ENCODE measurements at places on chromosomes 11 and 22. TPM values are rescaled to one million over a fixed set of nuclear protein-coding genes. Genes with fewer than 3 reads are reported as not detected.

IRAG1 gene
- total RNA-seq, result 17.0 TPM

- H3K4me1 ChIP-seq, result no peaks in the 10 kb centered on the region
- H3K36me3 ChIP-seq, result no peaks in the 10 kb centered on the region
These were observed 965 bp upstream of the PAMR1 start for GRCh38 chr11:35526370-35526792.

DNA sequence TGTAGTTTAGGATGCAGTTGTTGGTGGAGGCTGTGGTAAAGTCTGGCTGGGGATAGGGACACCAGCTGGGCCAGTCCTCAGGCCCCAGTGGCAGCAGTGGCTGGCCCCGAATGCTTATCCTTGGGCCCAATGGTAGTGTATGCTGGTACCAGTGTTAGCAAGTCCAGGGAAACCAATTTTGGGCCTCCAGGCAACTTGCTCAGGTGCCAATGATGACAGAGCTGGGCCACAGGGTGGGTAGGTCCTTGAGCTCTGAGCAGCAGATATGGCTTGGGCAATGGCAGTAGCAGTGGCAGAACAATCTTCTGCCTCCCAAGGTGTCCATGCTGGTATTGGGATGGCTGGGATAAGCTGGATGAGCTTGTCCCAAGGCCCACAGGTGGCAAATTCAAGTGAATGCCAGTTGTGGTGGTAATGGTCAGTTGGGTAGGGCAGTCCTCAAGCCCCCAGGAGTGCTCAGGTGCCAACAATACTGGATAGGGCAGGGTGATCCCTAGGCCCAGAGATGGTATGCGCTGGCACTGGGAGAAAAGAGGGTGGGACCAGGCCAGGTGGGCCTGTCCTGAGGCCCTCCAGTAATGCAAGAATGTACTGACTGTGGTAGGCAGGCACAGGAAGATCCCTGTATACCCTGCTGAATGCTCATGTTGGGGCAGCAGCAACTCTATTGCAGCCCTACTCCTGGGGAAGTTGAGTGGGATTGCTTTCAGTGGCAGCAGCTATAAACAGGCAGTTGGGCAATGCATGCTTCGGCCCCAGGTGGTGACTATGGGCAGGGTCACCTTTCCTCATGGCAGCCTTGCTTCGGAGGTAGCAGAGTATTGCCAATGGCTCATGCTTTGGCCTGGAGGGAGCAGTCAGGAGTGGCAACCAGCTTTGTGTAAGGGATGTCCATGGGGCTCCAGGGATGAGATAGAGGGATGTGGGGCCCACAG, 54.7 kb downstream of the KCNQ1OT1 start:
- no peak overlapping the region for H3K4me3 ChIP-seq
- no peaks in the 10 kb centered on the region for H3K36me3 ChIP-seq
- H3K4me1 ChIP-seq, result no peaks in the 10 kb centered on the region
- H3K27me3 ChIP-seq, result no peaks in the 10 kb centered on the region

DNA sequence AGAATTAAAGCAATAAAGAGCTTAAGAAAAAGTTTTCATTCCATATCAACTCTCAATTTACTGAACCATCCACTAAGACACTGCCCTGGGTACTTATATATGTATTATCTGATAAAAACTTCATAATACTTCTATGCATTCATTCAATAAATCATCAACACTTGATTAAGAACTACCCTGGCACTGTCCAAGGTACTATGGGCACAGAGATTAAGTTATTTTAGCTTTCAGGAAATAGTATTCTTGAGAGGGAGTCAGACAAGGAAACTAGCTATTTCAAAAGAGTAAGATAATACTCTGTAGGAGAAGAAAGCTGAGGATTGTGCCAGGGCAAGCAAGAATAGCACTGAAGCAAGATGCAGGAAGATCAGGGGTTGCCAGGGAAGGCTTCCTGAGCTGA, 640.8 kb downstream of the FAM181B start:
- no peaks in the 10 kb centered on the region for H3K36me3 ChIP-seq
- no peaks in the 10 kb centered on the region for H3K27me3 ChIP-seq
- H3K4me1 ChIP-seq, result peaks cover 5% of the 10 kb centered on the region
- DNase-seq, result no peak

C22orf42 gene
- not detected for total RNA-seq

OSBPL5 gene
- 34.2 TPM for total RNA-seq

DNA sequence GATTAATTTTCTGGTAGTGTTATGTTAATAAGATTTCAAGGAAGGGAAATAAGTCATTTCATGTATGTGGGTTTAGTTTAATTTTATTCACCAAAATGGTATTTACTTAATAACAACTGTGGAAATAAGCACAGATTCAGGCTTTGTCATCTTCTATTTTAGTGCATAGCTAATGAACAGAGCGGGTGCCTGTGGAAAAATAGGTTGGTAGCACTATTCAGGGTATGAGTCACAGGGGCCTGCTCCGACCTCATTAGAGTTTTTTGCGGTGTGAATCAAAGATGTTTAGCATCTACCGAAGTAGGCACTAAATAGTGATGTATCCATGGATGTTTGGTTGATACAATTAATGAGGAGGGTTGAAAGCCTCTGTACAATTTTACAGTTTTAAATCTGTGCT, 78.2 kb downstream of the FAT3 start:
- peaks cover 6% of the 10 kb centered on the region for H3K4me1 ChIP-seq
- DNase-seq, result no peak
- no peak overlapping the region for H3K4me3 ChIP-seq
- H3K27me3 ChIP-seq, result no peaks in the 10 kb centered on the region
- H3K36me3 ChIP-seq, result no peaks in the 10 kb centered on the region
